ENCODE measurements at places on chromosomes 5 and 9. TPM values are rescaled to one million over a fixed set of nuclear protein-coding genes. Genes with fewer than 3 reads are reported as not detected.

The MEF2C gene
- 62.7 TPM for total RNA-seq

The OLFM1 gene
- total RNA-seq, result 0.56 TPM

The HRH2 gene
- total RNA-seq, result 0.09 TPM

The IL13 gene
- total RNA-seq, result not detected

The PCDHA9 gene
- total RNA-seq, result 0.09 TPM

The FOXI1 gene
- not detected for total RNA-seq

The NUTM2F gene
- total RNA-seq, result not detected

The TAF11L5 gene
- total RNA-seq, result not detected

The HSD17B3 gene
- total RNA-seq, result not detected

The POU5F2 gene
- 0.85 TPM for total RNA-seq

The PCDH12 gene
- 16.8 TPM for total RNA-seq

The C5orf52 gene
- not detected for total RNA-seq

The OR13D1 gene
- not detected for total RNA-seq

The RFX3 gene
- 5.0 TPM for total RNA-seq

The ATOX1 gene
- total RNA-seq, result 76.2 TPM

The MYOT gene
- not detected for total RNA-seq

The CDC20B gene
- not detected for total RNA-seq

The LCN1 gene
- 0.66 TPM for total RNA-seq
